ENCODE measurements at places on chromosomes 11 and 22.
A peak's percentile ranks its signal among the peaks of the same experiment; 100 is the strongest.

DNA sequence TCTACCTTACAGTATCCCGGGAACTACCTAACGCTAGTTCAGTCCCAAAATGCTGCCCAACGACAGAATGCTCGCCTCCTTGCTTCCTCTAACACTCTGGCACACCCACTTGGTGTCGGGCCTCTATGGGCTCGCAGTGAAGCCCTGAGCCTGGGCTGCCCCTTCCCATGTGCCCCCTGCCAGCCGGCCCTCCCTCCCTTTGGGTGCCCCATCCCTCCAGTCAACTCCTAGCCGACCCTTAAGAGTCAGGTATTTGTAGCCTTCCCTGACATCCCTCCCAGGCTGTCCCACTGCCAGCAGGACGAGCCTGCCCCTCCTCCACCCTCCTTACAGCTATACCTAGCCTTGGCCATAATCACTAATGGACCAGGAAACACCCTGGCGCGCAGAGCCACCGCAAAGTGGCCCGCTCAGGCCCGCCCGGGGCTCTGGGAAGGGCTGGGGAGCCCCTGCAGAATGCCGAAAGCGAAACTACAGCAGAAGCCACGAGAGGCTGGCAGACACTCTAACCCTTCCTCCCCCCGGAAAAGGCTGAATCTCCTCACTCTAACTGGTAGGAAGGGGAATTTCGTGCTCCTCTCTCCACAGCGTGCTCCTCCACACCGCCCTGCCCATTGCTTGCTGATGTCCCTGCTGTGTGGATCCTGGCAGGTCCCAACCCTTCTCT is 8.2 kb downstream of the CBX7 start:
- peak; percentile 34 for DNase-seq

- DNase-seq: no peak
These were observed 24.4 kb downstream of the MYO18B start for GRCh38 chr22:25766418-25766817.

GRCh38 chr22:47604563-47604962 is 842.1 kb downstream of the TBC1D22A start:
- DNase-seq: no peak

GRCh38 chr11:124075841-124076651 is 34.9 kb upstream of the OR10G7 start:
- DNase-seq: no peak

GRCh38 chr22:39526736-39527171 is 5.8 kb downstream of the RPS19BP1 start:
- no peak for DNase-seq

DNA sequence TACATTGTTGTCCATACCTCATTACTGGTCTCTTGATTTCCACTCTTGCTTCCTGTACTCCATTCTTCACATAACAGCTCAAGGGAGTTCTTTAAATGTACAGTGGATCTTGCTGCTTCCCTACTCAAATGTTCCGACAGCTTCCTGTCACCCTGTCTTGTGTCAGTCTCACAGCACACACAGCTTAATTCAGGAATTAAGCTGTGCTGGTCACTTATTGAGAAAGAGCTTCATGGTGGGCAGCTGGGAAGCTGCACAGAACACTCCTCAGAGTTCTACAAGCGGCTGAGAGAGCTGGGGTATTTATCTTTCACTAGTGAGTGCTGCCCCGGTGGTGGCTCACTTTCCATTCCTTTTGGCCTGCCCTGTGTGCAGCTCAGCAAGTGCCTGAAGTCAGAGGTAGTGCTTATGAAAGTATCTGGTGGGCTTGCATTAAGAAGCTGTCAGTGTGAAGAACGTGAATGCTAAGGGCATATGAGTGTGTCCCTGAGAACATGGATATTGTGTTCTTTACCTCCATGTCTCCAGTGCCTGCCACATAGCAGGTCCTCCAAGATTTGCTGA is 48.7 kb downstream of the KCNQ1OT1 start:
- no peak for DNase-seq

DNA sequence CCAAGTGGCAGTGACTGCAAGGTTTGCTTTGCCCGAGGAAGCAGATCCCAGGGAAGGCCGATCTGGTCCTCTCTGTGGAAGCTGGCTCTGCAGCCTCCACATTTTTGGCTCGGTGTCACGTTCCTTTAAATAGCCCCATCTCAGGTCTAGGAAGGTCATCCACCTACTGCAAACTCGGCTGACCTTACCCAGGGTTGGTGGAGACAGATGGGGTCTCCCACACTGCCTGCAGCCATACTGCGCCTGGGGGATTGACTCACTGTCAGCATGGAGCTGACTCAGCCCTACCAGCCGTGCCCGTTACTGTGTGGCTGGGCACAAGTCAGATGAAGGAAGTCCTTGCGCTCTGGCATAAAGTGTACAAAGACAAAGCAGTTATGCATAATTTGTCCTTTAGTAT is 16.9 kb downstream of the CDPF1 start:
- no peak for DNase-seq

- DNase-seq: no peak
These were observed 1.2 kb downstream of the DPAGT1 start for GRCh38 chr11:119100246-119100970.

GRCh38 chr11:117903505-117904382 is 25.5 kb downstream of the TMPRSS13 start:
- no peak for DNase-seq

DNA sequence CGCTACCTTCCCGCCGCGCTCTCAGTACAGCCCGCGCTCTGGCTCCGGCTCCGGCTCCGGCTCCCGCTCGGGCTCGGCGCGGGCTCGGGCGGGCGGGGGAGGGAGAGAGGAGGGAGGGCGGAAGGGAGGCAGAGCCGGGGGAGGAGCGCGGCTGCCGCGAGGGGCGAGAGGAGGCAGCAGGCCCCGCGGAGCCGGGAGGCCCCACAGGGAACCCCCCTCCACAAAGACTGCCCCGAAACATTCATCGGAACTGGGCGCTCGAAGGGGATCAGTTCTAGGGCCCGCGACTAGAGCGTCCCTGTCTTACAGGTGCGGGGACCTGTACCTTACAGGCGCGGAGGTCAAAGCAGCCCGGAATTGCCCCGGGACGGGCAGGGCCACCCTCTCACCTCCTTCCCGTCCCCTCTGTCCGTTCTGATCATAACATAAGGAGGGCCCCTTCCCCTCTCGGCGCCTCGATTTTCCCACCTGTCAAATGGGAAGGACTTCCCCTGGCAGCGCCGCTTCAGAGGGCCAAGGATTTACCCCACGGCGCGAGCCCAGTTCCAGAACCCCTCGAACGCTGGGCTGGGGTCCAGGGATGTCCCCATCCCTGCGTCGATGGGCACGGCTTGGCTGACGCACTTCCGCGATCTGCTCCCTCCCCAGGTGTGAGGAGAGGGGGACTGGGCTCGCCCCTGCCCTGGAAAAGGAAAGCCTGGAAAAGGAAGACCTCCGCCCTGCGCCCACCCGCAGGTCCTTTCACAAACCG is at the start of gene SHISA8:
TSS of gene SHISA8 (minus strand) at position 40 of the 751 bp plus-strand sequence. CDS start 407 bp downstream, outside the sequence.
- peak; percentile 50 for DNase-seq

GRCh38 chr22:40345815-40346184 is 500 bp upstream of the ADSL start:
- no peak for DNase-seq

GRCh38 chr22:42418811-42419242 is 13.4 kb downstream of the NFAM1 start:
- no peak for DNase-seq

DNA sequence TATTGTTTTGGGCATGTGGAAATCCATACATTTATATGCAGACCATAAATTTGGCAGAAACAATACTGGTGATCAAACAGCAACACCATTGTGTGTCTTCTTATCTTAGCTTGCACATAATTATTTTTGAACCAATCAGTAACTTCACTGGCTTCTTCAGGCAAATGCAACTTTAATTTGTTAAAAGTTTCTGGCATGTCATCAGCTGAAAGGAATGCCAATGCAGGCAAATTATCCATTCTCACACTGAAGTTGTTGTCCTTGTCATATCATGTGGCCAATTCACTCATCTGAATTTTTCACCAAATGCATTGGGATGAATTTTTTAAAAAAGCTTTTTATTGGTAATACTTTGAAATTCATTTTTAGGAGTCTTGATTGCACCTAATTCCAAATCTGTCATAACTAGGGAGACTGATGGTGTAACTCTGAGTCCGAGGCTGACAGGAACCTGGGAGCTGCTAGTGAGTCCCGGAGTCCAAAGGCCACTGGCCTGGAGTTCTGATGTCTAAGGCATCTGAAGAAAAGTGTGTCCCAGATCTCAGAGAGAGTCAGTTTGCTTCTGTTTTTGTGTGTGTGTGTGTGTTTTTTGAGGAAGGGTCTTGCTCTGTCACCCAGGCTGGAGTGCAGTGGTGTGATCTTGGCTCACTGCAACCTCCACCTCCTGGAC is 17.4 kb upstream of the OR10V1 start:
- DNase-seq: no peak

- no peak for DNase-seq
These were observed 224.5 kb downstream of the KIRREL3 start for GRCh38 chr11:126776119-126776518.

DNA sequence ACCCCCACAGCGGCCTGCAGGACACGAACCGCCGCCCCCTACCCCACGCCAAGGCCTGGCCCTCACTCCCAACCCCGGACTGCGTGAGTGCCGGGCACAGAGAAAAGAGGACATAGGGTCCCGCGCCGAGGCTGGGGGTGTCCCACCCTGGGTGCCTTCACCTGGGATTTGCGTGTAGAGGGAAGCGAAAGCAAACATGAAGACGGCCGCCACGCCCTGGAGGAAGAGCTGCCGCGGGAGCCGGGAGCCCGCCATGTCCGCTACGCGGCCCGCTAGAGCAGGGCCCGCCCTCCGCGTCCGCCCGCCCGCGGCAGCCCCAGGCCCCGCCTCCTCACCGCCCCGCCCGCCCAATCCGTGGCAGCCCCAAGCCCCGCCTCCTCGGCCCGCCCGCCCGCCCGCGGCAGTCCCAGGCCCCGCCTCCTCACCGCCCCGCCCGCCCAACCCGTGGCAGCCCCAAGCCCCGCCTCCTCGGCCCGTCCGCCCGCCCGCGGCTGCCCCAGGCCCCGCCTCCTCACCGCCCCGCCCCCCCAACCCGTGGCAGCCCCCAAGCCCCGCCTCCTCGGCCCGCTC is at the start of gene LMF2:
TSS of gene LMF2 (minus strand) at position 282 of the 570 bp plus-strand sequence. CDS start at position 255, 27 bp downstream.
- DNase-seq: peak; percentile 96

- no peak for DNase-seq
These were observed 12.7 kb upstream of the SEPTIN5 start for GRCh38 chr22:19701420-19702145.

DNA sequence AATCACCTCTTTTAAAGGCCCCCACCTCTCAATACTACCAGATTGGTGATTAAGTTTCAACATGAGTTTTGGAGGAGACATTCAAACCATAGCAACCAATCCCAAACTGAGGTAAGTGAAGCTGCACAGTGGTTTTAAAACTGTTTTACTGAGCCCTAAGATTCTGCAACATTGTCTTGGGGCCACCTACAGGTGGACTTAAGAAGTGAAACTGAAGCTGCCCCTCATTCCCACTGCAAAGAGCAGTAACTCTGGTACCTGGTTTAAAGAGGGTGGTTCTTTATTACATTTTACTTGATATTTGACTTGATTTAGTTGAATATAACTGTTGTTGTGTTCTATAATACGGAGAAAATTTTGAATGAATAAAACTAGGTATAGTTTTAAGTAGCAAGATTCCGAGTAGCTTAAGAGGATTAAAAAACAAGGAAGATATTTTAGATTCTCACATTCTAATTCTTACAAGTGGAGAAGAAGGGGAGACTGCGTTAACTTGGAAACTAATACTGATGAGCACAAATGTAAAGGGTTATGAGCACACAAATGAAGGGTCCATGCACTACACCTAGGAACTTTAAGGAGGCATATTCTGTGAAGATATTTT is 26.7 kb downstream of the SYT9 start:
- peak; percentile 1 for DNase-seq

DNA sequence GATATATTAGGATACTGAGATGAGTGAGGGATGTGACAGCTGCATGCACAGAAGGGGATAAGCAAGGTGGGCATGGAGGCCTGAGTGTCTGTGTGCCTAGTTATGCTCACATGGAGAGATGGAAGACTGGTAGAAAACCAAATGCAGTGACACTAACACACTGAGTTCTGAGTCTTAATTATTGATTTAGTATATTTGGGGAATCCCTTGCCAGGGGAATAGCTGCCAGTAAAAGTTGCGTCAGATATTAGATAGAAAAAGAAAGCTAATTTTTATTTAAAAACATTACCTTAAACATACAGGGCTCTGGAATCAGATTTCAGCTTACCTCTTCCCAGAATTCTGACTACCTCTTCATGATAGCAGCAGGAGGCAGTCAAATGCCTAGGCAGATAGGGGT is 620.5 kb downstream of the METTL15 start:
- no peak for DNase-seq

GRCh38 chr11:86346513-86346912 is 28.2 kb upstream of the CCDC81 start:
- no peak for DNase-seq

DNA sequence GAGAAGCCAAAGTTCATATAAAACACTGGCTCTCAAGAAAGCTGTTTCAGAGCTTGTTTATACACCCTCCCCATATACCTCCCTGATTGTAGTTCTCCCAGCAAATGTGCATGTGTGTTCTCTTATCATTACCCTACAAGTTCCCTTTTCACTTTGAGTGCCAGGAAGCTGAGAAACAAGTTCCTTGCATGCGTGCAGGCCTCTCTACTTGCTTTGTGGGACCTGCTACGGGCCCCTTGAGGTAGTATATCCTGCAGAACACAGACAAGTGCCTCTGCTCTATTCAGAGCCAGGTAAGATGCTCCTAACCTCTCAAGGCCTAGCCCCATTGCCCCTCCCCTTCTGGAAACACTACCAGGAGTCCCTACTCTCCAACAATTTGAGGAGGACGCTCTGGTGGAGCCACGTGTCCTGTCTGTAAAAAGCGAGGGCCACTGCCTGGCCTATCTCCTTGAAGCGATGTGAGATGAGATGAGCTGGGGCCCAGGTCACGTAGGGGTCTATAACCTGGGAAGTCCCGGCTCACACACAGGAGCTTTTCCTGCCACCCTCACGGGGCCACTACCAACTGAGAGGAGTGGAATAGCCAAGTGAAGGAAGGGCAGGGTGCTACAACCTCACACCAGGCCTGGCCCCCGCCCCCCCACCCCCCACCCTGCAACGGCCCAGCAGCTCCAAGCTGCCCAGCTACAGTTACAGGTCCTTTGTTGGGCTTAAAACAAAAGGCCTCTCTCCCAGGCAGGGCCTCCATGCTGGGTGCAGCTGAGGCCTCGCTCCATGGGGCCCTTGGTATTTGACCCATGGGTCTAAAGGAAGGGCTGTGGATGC is 2.6 kb upstream of the ATP5MGL start:
- no peak for DNase-seq

Data from activated T-cell treated with anti-CD3 and anti-CD28 coated beads for 48 hours (primary cell).